ENCODE measurements at places on chromosomes 2 and 18.
A peak's percentile ranks its signal among the peaks of the same experiment; 100 is the strongest.

GRCh38 chr2:12177455-12178288, 431.2 kb downstream of the LPIN1 start:
- DNase-seq: no peak

- no peak for DNase-seq
These were observed 7.1 kb downstream of the MTA3 start for GRCh38 chr2:42575458-42576064.

DNA sequence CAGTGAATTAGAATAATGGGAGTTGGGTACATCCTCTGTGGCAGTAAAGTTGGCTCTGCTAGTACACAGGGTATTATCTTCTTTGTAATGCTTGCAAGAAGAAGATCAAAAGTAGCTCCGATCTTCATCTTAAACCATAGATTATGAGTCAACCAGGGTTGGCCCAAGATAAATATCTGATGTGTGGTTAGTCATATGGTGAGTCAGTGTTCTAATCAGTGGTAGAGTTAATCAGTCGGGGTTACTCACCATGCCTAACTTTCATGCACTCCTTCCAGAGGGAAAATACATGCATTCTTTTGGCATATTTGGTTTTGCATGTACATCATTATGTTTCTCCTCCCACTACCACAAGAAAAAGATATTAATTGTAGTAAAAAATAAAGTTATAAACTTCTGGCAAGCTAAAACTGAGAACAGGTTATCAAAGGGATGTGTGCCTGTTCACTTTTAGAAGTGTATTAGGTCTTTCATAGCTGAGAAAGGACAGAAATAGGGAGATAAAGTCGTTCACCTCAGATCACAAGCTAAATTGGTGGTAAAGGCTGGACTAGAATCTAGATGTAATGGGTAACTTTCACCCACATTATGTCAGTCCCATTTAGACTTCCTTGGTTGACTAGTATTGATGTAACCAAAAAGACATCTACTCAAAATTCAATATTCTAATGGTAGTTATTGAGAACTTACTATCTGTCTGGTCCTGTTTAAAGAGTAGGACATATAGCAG, 684.4 kb downstream of the IRS1 start:
- no peak for DNase-seq

GRCh38 chr2:201597397-201597796, 45.9 kb downstream of the TMEM237 start:
- DNase-seq: no peak

DNA sequence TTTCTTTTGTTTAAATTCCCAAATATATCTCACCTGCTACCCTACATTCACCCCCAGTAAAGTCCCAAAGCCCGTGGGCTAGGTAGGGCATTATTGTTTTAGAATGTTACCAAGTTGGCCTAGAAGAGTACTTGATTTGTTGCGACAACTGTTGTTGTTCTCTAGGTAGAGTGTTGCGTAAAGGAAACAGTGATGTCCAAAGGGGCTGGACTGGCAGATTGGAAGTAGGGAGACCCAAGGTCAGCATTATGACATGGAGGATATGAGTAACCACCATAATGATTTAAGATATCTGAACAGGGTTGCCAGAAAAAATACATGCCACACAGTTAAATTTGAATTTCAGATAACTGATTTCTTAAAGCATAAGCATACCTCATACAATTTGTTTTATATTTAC, 39.2 kb downstream of the SCN1A start:
- DNase-seq: no peak

- DNase-seq: no peak
These were observed 190.1 kb downstream of the CTNNA2 start for GRCh38 chr2:79702905-79703304.

DNA sequence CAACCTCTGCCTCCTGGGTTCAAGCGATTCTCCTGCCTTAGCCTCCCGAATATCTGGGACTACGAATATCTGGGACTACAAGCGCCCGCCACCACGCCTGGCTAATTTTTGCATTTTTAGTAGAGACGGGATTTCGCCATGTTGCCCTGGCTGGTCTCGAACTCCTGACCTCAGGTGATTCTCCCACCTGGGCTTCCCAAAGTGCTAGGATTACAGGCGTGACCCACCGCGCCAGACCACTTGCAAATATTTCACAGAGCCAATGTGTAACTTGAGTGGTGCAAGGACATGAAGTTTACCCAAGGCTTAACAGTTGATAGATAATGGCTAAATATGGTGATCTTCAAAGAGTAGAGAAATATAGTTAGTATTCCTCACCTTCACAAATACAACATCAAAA, 14.1 kb upstream of the MTIF2 start:
- no peak for DNase-seq

DNA sequence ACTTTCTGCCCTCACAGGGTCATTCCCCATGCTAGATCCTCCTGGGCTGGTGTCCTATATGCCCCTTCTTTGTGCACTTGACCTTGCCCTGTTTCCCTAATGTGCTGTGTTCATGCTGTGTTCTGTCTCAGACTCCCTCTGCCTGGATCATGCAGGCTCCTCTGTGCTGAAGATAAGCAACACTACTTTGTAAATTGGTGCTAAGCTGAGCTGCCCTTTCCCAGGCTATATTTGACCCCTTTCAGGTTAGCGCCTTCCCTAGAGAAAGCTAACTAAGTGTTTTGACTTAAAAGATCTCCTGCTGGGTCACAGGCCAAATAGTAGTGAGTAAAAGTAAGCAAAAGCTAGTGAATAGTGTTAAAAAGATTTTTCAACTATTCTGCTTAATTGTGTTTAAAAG, 257.2 kb upstream of the RGPD4 start:
- no peak for DNase-seq

- DNase-seq: no peak
These were observed 51.4 kb upstream of the SPRED2 start for GRCh38 chr2:65483763-65484162.

- no peak for DNase-seq
These were observed 8.2 kb downstream of the ADAM17 start for GRCh38 chr2:9547262-9547991.

- DNase-seq: no peak
These were observed 193.1 kb downstream of the RIT2 start for GRCh38 chr18:42922363-42922762.

GRCh38 chr2:26409785-26410184, 8.1 kb downstream of the DRC1 start:
- DNase-seq: no peak

DNA sequence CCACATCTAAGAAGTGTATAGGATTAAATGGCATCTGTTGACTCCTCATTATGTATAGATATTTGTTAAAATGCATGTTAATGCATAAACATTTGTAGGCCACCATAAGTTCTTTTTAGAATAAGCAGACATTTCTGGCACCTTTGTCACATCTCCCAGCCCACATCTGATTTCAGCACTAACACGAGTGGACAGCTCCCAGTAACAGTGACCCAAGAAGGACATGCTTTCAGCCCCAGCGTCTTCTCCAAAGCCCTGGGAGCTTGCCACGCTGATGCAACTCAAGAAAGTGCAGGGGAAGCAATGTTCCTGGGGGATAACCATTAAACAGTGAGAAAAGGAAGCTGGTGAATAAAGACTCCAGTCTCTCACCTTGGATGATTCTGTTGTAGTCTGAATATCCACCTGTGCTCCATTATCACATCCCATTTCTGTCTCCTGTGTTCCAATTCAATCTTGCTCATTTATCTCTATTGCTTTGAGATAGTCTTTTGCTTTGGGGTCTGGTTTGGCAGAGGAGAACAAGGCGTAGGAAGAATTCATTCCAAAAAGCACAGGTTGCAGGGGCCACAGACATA, 182.6 kb upstream of the THSD7B start:
- no peak for DNase-seq

DNA sequence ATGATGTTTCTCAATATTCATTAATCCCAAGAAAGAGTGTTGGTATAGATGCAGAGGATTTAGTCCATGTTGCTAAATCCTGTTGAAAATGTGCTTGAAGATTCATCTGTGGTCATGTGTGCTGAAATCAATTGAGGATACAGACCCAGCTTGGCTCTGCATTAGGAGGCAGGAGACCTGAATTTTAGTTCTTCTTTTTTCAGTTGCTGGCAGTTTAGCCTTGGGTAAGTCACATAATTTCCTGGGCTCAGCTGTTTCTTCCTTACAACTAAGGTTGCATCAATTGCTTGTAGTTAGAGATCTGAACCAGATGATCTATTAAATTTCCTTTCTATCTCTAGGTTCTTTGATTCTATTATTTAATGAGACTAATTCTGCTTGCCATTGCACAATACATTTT, 54.4 kb downstream of the SETBP1 start:
- DNase-seq: no peak

DNA sequence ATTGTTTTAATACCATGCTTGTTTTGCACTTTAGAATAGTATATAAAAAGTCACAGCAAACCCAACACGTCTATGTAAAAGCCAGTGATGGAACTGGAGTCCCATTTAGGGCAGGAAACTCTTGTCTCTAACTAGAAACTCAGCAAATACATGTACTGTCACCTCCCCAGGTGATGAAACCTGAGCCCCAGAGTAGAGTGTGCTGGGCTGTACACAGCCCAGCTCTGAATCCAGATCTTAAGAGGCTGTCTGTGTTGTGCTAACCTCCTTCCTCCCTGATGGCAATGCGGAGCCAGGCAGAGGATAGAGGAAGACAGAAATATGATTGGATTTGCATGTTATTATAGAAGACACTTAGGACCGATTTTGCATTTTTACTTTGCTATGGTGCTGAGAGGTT, 317.5 kb upstream of the TRIB2 start:
- no peak for DNase-seq

GRCh38 chr18:36811430-36811829, 17.4 kb downstream of the TPGS2 start:
- DNase-seq: no peak

DNA sequence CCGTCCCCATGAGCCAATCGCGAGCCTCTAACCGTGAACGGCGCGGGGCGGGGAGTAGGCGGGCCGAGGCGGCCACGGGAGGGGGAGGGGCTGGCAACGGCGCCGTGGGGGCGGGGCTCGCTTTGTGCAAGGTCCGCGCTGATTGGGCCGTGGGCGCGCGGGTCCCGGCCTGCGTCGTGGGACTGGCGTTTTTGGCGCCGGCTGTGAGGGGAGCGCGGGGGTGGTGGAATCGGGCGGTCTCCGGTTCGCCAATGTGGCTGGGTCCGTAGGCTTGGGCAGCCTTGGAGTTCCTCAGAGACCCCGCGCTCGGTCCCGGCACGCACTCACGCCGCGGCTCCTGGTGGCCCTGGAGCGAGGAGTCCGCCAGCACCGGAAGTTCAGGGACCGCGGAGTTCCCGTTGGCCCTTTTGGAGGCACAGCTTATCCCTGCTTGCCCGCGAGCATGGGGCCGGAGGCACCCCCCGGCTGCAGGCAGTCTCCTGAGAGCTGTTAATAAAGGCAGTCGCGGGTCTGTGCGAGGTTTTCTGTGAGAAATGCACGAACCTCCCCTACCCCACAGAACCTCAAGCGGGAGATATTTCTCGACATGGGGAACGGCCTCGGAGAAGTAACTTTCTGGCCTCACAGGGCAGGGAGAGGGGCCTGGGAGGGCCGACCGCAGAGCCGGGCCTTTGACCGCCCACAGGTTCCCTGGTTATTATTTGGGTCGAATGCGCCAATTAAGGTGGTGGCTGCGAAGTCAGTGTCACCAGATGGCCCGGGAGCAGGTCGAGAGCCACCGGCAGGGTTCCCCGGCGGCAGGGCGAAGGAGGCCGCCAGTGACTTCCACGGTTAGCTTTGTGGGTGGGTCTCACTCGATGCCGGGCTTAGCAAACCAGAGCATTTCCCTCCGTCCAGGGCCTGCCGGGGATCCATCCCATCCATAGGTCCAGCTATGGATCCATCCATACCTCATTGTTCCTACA, 574 bp upstream of the NCL start:
- peak; percentile 97 for DNase-seq

DNA sequence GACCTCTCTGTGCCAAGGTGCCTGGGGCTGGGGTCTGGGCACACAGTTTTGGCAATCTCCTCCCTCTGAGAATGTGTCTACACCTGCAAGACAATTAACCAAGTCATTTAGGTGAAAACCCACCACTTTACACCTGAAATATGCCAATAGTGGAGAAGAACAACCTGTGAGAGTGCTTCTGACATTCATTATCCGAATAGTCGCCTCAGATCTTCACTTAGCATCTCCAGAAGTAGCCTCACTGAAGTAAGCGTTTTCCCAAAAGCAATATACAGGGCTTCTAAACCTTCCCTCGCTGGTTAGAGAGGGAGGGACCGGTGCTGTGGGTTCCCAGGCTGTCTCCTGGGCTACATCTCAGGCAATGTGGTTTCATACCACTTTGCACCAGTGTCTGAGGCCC, 173.5 kb downstream of the DDX1 start:
- no peak for DNase-seq

- DNase-seq: no peak
These were observed 44.2 kb downstream of the WDPCP start for GRCh38 chr2:63544017-63544627.

- DNase-seq: no peak
These were observed 679.5 kb downstream of the KCNJ3 start for GRCh38 chr2:155377931-155378444.

GRCh38 chr2:118530976-118531375, 316.5 kb downstream of the EN1 start:
- DNase-seq: no peak

DNA sequence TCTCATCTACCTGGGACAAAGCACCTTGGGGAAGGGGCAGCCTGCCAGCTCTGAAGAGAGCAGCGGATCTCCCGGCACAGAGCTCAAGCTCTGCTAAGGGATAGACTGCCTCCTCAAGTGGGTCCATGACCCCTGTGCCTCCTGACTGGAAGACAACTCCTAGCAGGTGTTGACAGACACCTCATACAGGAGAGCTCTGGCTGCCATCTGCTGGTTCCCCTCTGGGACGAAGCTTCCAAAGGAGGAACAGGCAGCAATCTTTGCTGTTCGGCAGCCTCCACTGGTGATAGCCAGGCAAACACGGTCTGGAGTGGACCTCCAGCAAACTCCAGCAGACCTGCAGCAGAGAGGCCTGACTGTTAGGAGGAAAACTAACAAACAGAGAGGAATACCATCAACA, 549.9 kb upstream of the LRATD1 start:
- no peak for DNase-seq

- no peak for DNase-seq
These were observed 15.4 kb downstream of the IL1B start for GRCh38 chr2:112821142-112821541.

DNA sequence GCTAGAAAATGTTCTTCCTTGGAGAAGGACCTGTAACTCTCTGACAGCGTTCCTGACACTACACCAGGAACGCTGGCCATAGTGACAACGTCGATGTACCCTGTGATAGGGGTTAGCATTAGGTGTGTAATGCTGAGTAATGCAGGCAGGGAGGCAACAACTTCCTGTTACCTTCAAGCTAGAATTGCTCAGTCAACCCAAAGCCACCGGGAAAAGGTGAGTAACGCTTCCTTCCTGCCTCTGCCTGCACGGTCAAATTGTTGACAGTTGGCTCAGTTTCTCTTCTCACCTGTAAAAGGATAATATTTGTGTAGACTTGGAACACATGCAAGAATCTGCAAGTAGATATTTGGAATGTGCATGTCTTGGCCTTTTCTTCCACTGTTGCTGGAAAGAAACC, 12.7 kb downstream of the FAM110C start:
- DNase-seq: no peak

DNA sequence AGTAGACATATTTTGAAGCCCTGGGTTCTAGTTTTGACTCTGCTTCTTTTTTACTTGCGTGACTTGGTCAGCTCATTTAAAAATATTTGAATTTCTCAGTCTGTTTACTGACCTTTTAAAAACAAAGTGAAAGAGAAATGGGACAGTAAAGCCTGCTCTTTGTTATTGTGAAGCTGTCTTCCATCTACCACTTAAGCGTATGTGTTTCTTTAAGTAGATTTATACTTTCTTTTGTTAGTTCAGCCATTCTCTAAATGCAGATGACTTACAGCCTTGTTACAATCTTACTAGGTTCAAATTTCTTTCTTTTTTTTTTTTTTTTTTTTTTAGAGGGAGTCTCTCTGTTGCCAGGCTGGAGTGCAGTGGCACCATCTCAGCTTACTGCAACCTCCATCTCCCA, 79.5 kb downstream of the UBR3 start:
- DNase-seq: no peak

Measured in NCI-H1930 (cell line).